Effector CD4-positive, alpha-beta T cell (primary cell): ENCODE measurements at places on chromosomes 1 and 21.

- no peak for DNase-seq
These were observed 1.1 kb upstream of the PRRX1 start for GRCh38 chr1:170662561-170663403.

- DNase-seq = no peak
These were observed 65.7 kb downstream of the NENF start for GRCh38 chr1:212498283-212499040.

DNA sequence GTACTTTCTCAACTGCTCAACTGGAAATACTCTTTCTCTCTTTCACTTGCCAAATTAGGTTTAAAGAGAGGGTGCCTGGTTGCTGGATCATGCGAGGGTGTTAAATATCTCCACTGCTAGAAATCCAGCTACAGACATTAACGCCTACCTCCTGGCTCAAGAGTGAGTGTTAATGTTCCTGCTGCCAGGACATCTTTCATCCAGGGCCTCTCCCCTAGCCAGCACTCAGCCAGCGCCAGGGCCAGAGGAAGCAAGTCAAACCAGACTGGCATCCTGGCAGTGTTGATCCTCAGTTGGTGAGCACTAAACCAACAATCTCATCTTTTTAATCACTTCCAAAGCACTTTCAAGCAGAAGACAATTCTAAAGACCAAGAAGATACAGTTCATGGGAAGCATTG, 92.9 kb upstream of the BARHL2 start:
- no peak for DNase-seq

GRCh38 chr1:196306421-196306820, 301.8 kb downstream of the KCNT2 start:
- DNase-seq = no peak

GRCh38 chr1:4702932-4703331, 48.5 kb downstream of the AJAP1 start:
- no peak for DNase-seq

- no peak for DNase-seq
These were observed 137.5 kb upstream of the JUN start for GRCh38 chr1:58921342-58921741.

- DNase-seq = no peak
These were observed 41.3 kb upstream of the CFHR3 start for GRCh38 chr1:196733091-196733970.

GRCh38 chr1:25900219-25900618, 6.0 kb downstream of the STMN1 start:
- no peak for DNase-seq
